ENCODE measurements at places on chromosomes 16 and 17.
A peak's percentile ranks its signal among the peaks of the same experiment; 100 is the strongest.

DNA sequence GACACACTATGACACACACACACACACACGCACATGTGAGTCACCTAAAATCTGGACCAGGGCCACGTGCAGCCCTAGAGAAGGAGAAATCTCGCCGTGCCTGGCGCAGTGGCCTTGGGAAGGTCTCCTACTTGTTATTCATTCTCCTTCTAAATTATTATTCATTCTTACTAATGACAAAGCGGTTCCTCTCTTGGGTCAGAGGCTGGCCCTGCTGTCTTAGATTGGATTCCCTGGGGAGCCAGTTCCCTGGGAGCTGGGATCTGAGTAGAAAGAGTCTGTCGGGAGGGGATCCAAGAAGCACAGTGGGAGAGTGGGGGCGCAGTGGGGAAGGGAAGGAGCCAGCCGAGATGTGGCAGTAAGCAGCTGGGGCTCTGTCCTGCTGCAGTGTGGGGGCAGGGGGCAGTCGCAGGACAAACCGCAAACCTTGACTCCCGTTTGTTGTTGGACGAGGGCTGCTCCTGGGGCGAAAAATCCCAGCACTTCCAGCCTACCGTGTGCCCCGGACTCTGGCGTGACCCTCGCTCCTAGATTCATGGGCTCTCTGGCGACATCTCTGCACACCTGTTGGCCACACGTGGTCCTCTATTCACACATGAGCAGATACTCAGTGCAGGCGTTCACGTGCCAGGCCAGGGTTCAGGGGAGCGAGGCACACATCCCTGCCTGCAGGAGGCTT is 18.7 kb upstream of the JPH3 start:
- no peak for DNase-seq

GRCh38 chr16:17125671-17126070 is 345.1 kb downstream of the XYLT1 start:
- DNase-seq: no peak

GRCh38 chr16:28538733-28539596 is at the start of gene NUPR1:
Gene NUPR1, minus strand, starts transcription at chr16:28538974. Its CDS starts 67 bp downstream, at chr16:28538907.
- no peak for DNase-seq

GRCh38 chr17:19449656-19450055 is 38.6 kb downstream of the RNF112 start:
- no peak for DNase-seq

DNA sequence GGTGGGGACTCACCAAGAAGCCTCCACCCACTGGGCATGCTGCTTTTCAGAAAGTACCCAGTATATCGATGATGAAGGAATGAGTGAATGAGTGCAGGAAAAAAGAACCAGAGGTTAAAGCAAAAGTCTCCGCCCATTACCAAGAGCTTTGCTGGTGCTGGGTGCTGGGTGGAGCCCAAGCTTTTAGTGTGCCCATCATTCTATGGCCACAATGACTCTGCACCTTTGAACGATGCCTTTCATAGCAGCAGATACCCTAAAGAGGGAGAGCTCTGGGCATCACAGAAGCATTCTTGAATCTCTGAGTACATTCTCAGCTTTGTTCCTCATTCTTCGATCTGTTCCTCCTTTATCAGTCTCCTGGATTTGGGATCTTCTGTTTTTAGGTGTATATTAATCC is 450.7 kb upstream of the CCL2 start:
- DNase-seq: no peak

- DNase-seq: no peak
These were observed 6.1 kb downstream of the GDE1 start for GRCh38 chr16:19515757-19516156.

- DNase-seq: no peak
These were observed 750 bp upstream of the GSDMB start for GRCh38 chr17:39919087-39919683.

GRCh38 chr17:57606111-57606875 is 138.8 kb downstream of the CCDC182 start:
- no peak for DNase-seq

DNA sequence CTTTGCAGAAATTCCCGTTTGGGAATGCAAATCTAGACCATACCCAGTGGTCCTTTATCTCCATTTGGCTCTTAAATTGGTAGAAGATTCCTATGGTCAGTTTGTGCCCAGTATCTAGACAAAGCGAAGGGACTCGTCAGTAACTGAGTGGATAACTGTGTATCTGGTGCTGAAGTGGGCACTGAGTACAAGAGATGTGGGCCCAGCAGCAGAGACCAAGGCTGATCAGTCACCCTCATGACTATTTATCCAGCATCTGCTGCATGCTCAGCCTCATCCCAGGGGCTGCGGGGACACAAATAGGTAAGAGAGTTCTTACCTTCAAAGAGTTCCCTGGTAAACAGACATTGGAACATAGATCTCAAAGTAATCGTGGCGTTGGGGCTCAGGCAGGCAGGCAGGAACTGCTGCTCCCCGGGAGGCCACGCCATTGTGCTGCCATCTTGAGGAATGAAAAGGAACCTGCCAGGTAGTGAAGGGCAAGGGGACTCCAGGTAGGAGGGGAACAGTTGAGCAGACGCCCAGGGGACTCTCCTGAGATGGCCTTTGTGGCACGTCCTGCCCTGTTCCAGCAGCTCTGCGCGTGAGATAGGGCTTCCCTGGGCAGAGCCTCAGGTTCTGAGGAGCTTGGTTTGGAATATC is 10.3 kb downstream of the NT5M start:
- peak; percentile 76 for DNase-seq

DNA sequence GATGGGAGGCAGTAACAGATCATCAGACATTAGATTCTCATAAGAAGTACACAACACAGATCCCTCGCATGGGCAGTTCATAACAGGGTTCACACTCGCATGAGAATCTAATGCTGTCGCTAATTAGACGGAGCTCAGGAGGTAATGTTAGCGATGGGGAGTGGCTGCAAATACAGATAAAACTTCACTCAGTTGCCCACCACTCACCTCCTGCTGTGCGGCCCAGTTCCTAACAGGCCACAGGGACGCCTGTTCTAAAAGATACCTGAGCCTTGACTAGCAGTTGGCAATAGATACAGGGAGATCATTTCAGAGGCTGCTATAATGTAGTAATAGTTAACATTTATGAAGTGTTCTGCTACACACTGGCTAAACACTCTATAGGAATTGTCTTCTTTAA is 4.9 kb downstream of the PTRH2 start:
- DNase-seq: no peak

DNA sequence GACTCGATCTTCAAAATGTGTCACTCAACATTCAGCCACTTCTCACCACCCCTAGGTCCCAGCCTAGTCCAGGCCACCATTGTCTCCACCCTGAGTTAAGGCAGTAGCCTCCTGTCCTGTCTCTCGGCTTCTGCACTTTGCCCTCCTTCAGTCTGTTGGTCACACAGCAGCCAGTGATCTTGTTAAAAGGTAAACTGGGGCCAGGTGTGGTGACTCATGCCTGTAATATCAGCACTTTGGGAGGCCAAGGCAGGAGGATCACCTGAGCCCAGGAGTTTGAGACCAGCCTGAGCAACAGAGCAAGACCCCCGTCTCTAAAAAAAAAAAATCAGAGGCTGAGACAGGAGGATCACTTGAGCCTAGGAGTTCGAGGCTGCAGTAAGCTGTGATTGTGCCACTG is 25.8 kb downstream of the WWP2 start:
- DNase-seq: no peak

GRCh38 chr16:50269769-50270509 is 3.6 kb downstream of the ADCY7 start:
- DNase-seq: no peak

- no peak for DNase-seq
These were observed 11.4 kb upstream of the C1QL1 start for GRCh38 chr17:44979426-44979995.

- DNase-seq: no peak
These were observed 96.6 kb downstream of the HIC1 start for GRCh38 chr17:2151358-2152033.

GRCh38 chr17:8898636-8899035 is 31.2 kb upstream of the PIK3R6 start:
- no peak for DNase-seq

DNA sequence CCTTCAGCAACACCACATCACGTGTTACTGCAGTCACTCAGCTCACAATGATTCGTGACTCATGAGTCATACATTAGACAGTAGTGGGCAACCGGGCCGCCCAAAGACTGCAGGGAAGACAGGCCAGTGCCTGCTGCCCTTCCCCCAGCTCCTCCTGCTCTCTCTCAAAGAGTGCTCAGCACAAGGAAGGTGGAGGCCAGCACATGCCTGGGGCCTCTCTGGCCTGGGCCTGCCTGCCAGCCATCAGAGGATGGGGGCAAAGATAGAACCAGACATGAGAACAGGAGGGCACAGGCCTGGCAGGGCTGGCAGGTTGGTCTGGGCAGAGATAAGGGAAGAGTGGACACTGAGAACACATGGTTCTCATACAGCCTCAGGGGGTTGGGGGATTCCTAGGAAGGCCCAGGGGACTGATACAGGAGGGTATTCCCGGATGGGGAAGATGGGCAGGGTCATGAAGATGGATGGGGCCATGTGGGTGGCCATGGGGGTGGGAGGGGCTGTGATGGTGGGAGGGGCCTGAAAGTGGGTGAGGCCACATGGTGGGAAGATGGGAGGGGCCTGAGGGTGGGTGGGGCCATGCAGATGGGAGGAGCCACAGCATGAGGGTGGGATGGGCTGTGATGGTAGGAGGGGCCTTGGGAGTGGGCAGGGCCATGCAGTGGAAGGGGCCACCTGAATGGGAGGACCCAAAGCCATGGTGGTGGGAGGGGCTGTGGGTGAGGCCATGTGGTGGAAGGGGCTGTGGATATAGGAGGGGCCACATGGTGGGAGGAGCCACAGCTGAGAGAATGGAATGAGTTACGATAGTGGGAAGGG is 29.0 kb downstream of the KATNB1 start:
- no peak for DNase-seq

DNA sequence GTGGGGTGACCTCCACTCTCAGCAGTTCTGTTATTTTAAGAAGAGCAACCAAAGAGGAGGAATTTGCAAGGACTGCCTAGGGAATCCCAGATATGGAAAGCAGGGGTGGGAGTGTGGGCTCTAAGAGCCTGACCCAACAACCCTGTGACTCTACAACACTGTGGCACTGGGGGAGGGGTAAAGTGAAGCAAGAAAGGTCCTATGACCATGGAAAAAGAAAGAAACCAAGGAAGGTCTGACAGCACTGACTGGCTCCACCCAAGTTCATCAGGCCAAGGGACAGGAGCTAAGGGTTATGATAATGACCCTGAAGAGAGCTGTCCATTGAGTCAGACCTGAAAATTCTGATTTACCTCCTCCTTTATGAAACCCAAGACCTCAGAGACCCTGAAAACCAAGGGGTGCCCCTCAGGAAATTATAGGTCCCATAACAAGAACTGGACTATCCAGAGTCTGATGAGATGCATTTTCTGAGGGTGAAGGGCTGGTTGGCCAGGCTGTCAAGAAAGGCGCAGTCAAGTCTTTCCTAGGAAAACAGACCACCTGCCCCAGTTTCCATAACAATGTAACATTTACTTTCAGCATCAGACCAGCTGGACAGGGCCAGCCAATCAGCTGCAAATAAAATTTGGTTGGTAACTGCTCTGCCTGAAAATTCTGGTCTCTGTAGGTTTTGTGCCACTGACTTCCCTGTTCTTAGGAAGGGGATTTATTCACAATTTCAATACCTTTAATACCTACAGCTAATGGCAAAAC is 53.8 kb upstream of the MTMR4 start:
- no peak for DNase-seq

DNA sequence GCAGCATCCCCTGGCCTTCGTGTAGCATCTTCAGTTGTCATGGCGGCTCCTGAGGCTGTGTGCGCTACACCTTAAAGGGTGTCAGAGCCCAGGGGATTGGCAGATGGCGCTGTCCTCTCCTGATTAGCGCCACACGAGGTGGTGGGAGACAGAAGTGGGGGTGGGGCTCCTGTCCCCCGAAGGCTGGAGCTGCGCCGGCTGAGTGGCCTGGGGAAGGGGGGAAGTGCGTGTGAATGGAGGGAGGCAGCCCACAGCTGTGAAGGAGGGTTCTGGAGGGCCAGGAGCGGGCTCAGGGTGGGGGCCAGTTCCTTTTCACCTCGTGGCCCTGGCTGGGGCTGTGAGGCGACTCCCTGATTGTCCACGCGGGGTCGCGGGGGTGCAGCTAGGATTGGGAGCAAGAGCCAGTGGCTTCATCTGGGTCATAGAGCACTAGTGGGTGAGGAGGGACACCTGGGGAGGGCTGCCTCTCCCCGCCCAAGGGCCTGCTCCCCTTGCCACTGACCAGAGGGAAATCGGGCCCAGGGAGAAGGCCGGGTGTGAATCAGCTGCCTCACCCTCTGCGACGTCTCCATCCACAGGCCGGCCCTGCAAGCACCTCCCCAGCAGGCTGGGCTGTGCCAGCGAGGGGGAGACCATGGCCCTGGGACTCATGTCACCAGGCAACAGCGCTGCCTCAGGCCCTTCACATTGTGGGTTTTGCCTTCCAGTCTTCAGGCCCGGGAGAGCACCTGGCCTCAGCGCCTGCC is 14.1 kb downstream of the BAHCC1 start:
- no peak for DNase-seq

- DNase-seq: no peak
These were observed 2.8 kb downstream of the SOCS7 start for GRCh38 chr17:38354466-38354865.

DNA sequence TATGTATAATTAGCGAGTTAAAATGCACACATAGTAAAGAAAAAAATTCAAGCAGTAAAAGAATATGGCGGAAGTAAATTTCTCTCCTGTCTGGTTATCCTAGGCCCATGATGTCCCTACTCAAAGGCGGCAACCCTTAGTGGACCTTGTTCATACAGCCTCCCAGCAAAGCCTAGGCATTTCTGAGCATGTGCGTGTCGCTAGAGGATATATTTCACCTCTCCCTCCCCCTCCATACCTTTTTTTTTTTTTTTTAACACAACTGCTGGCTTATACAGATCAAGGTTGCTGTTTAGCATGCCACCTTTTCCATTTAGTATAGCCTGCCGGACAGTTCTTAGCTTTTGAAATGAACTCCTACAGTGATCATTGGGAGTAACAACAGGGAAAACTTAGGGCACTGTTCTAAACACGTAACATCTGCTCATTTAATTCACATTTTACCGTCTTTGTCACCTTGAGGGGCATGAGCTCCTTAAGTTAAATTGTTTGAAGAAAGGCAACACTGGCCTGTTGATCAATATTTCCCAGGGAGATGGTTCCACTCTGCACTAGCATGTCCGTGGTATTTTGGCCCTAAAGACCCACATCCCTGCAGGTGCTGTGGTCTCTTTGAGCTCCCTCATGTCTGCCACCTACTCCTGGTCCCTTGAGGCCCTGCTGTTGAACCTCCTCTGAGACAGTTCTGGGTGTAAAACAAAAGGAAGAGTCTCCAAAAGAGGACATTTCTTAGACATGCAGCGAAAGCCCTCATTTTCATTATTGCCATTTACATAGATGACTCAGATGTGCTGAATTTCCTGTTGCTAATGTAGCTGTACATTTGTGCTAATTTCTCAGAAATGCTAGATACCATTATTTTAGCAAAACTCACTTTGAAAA is 4.1 kb upstream of the TNFRSF13B start:
- no peak for DNase-seq
